ENCODE measurements at places on chromosomes 11 and 22.

DNA sequence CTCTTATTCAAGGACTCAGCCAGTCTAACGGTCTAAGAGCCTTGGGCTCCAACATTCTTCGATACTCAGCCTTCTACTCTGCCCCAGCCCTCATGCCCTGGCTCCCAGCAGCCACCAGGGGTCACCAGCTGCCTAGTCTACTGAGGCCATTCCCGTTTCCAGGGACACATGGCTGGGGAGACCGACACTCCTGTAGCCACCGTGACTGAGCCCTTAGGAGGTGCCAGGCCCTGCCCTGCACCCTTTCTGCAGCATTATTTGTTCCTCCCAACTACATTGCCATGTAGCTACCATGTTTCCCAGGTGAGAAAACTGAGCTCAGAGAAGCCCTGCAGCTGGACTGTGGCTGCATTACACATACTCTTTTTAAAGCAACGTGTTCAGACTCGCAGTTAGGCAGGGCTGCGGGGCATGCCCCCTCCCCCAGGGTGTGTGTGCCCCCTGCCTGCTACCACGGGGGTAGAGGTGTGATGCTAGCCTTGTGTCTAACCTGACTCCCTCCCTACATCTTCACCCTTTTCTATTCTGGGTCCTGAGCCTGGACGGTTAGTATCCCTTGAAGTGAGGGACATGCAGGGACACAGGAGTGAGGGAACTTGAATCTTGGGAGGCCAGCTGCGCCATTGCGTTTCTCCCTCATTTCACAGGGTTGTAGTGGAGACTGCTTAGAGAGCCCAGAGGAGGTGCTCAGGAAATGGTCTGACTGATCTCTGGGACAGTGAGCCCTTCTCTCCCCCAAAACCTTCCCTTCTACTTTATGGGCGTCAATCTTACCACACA is 17.5 kb downstream of the ATG16L2 start:
- no peak for DNase-seq

GRCh38 chr11:134906356-134906955 is 494.4 kb upstream of the B3GAT1 start:
- DNase-seq = no peak

DNA sequence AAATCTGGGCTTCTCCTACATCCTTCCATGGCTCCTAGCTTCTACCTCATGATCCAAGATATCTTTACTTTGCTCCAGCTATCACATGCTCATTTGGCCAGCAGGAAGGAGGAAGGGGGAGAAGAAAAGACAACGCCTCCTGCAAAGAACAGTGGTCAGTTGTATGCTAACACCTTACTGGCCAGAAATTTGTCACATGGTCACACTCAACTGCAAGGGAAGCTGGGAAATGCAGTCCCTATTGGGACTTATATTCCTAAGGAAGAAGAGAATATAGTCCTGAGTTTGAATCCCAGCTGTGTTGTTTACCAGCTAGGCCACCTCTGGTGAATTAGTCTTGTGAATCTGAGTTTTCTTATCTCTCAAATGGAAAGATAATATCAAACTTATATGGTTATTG is 272.0 kb downstream of the BLID start:
- no peak for DNase-seq

DNA sequence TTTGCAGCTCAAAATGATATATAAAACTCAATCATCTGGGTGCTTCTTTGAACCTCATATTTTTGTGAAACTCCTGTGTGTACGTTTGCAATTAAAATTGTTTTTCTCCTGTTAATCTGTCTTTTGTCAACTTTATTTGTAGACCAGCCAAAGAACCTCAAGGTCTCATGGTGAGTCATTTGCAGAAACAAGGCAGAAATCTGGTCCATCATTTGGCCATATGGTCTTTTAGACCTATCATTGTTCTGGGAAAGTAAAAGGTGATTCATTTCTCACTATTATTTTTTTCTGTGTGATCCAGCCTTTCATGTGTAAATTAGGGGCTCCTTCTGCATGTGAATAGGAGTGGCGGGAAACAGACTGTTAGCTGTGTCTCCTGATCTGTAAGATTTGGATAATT is 399.1 kb upstream of the DDI1 start:
- DNase-seq = no peak

GRCh38 chr22:42145175-42145574 is 14.6 kb upstream of the CYP2D6 start:
- DNase-seq = no peak

GRCh38 chr11:117799634-117800033 is 2.6 kb upstream of the DSCAML1 start:
- DNase-seq = no peak

DNA sequence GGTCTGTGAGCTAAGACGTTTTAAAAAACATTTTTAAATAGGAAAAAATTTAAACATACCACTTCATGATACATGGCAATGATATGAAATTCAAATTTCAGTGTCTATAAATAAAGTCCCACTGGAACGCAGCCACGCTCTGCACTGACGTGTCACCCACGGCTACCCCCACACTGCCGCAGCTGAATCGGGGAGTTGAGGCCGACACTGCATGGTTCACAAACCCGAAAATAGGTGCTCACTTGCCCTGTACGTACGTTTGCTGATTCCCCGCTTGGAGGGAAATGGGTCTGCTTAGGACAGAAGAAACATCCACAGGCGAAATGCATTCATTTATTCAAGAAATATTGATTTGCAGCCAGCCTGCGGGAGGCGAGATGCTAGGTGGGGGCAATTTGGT is 1342.3 kb downstream of the TBC1D22A start:
- no peak for DNase-seq

DNA sequence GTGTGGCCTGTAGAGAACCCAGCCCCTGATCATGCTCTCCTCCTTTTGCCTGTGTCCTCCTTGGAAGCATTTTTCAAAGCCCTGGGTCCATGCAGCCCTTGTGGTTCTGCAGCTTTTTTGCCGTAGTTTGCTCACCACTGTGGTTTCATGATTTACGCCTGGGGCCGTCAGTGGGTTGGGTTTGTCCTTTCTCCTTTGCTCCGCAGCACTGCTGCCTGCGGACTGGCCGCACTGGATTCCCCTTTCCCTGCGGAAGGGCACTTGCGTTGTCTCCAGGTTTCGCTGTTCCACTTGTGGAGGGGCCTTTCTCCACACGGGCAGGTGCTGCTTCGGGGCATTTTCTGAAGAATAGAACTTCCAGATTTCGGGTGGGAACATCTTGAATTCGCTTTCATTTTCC is 1260.9 kb downstream of the BRD1 start:
- no peak for DNase-seq

Data from activated CD4-positive, alpha-beta T cell treated with anti-CD3 and anti-CD28 coated beads, Interleukin-2, amount 50 U/mL, for 24 hours (primary cell).